ENCODE measurements at places on chromosomes 16 and 17.

- no peak for DNase-seq
These were observed 9.8 kb downstream of the MPHOSPH6 start for GRCh38 chr16:82160226-82160625.

- DNase-seq: no peak
These were observed 36.0 kb downstream of the LGALS9 start for GRCh38 chr17:27666831-27667560.

- DNase-seq: no peak
These were observed 17.0 kb downstream of the FAM117A start for GRCh38 chr17:49746791-49747490.

DNA sequence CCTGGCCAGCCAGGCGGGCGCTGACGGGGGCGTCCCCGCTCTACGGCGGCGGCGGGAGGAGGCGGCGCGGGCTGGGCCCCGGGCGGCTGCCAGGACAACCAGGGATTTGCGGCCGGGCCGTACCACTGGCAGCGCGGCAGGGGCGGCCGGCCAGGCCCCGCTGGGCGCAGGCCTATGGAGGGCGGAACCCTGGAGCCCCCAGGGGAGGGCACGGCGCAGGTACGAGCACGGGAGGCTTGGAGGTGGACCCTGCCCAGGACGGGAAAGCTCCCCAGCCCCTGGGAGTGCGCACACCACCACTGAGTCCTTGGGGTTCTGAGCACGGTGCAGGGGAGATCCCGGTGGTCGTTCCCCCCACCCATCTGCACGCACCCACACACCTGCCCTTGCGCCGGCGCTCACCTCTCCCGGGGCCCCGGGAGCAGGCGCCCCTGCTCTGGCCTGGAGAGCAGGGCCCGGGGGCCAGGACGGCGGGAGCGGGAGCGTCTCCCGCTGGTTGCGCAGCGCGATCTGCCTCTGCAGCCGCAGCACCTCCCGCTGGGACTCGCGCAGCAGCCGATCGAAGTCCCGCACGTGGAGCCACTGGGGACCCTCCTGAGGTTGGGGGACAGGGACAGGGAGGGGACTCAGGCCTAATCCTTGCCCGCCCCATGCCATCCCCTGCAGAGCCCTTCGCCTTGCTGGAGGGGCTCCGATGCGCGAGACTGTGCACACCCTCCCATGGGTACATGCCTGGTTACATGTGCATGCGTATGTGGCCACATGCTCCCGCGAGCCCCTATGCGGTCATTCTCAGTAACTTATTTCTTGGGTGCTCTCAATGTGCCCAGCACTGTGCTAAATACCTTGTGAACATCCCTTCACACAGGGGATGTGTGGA, 3.9 kb downstream of the TSPOAP1 start:
- DNase-seq: no peak

DNA sequence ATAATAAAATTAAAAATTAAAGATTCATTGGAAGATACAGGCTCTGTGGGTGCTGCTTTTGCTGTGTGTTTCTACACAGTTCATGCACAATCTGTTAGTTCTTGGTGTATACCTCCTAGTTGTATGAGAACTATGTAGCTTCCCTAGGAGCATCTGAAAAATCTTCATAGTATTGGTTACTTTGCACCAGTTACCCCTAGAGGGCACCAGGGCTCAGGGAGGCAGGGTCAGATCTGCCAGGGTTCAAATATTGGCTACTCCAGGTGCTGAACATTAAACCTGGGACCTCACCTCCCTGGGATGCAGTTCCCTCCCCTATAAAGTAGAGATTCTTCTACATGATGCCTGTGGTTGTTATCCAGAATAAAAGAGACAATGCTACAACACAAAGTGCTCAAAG, 583.0 kb upstream of the CDH11 start:
- DNase-seq: no peak

- no peak for DNase-seq
These were observed 127.2 kb downstream of the AXIN2 start for GRCh38 chr17:65434251-65434650.

- DNase-seq: no peak
These were observed 36.6 kb downstream of the BCO1 start for GRCh38 chr16:81275064-81275532.

DNA sequence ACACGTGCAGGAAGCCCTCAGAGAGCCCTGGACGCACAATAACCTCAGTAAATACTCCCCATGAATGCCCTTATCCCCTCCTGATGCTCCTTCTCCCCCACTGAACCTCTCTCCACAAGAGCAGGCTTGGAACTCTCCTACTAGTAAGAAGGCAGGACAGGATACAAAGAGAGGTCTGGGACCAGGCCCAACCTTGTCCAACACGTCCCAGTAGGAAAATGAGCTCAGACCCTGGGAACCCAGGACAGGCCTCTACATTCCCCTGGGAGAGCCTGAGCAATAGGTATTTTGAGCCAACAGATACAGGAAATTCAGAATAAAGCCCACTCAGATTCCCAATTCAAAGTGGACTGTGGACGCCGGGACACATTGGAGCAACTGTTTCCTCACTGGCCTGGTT, 19.2 kb downstream of the ZNF423 start:
- DNase-seq: no peak

GRCh38 chr17:80212962-80213642, 7.0 kb downstream of the SGSH start:
- DNase-seq: peak; percentile 45

GRCh38 chr16:78805556-78805955, 706.1 kb downstream of the WWOX start:
- no peak for DNase-seq

GRCh38 chr16:6725634-6726331, 606.9 kb upstream of the RBFOX1 start:
- DNase-seq: no peak

DNA sequence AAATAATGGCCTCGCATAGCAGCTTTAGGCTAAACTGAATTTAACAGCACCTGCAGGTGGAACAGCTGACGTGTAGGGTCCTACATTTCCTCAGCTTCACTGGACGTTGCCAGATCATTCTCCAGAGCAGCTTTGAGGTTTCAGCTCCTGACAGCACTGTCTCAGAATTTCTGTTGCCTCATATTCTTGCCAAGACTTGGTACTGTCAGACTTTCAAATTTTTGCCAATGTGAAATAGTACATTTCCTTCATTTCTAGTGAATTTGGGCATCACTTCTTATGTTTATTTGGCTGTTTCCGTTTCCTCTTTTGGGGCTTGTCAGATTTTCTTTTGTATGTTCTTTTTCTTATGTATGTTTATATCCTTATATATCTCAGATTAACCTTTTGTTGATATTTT, 48.7 kb downstream of the MRTFB start:
- DNase-seq: no peak

DNA sequence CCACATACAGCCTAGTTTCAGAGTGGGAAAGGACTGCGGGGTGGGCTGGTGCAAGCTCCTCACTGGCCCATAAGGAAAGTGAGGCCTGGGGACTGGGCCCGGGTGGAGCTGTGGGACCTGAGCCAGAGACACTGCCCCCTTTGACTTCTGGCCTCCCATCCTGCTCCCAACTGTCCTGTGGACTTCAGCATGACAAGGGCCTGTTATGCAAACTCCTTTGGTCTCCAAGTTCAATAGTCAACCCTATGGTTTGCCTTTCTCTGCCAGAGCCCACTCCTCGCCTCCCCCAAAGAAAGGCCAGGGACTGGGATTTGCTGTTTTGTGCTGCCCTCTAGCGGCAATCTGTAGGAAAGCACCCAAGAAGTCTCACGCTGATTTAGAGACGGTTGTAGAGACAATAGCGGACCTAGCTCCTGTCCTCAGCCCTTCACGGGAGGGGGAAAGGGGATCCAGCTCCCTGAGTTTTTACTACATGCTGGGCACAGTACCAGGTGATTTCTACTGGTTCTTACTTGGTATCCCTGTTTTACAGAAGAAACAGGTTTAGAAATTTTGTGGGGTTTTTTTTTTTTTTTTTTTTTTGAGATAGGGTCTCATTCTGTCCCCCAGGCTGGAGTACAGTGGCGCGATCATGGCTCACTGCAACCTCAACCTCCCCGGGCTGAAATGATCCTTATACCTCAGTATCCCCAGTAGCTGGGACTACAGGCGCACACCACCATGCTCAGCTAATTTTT, 1.2 kb upstream of the TLCD3B start:
- DNase-seq: no peak

DNA sequence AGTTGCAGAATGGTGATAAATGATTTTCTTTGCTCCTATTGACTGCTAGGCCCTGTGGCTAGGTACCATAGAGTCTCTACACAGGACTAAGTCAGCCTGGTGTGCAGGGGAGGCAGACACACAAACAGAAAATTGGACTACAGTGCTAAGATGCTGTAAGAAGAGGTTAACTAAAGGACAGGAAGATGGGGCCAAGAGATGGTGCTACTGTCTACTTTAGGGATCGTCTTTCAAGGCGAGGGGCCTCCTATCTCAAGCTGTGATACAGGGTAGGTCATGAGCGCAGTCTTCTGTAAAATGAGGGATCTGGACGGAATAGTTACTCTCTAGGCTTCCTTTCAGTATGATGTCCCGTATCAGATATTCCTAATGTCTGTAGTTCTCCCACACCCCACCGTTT, 817 bp downstream of the NME1 start:
- DNase-seq: no peak

DNA sequence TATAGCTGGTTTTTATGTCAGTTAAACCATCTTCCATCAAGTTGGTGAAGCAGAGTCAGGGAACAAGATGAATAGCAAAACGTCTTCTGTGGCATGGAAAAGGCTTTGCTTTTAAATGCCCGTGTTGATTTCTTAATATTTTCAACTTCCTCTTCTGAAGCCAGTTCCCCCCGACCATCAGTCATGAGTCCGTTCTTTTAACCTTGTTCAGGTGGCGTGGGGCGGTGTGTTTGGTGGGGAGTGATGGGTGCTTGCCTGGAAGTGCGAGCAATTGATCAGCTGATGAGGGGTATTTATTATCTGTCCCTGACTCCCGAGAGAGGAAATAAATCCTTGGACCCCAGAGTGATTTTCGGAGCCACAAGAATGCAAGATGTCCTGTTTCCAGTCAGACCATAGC, 147.1 kb downstream of the WWOX start:
- DNase-seq: no peak

DNA sequence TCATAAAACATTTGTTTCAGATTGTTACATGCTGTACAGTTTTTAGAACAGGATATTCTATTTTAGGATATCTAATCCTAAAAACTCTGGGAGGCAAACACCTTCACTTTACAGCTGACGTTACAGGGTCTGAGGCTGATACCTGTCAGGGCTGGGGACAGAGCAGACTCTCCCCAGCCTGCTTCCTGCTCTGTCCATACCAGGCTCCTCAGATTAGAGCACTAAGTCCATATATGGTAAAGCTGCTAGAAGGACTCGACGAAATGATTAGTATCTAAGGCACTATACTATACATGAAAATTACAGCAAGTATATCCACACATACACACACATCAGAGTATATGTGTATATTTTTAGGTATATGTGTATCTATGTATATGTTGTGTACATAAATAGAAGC, 125.2 kb downstream of the ZFHX3 start:
- no peak for DNase-seq

DNA sequence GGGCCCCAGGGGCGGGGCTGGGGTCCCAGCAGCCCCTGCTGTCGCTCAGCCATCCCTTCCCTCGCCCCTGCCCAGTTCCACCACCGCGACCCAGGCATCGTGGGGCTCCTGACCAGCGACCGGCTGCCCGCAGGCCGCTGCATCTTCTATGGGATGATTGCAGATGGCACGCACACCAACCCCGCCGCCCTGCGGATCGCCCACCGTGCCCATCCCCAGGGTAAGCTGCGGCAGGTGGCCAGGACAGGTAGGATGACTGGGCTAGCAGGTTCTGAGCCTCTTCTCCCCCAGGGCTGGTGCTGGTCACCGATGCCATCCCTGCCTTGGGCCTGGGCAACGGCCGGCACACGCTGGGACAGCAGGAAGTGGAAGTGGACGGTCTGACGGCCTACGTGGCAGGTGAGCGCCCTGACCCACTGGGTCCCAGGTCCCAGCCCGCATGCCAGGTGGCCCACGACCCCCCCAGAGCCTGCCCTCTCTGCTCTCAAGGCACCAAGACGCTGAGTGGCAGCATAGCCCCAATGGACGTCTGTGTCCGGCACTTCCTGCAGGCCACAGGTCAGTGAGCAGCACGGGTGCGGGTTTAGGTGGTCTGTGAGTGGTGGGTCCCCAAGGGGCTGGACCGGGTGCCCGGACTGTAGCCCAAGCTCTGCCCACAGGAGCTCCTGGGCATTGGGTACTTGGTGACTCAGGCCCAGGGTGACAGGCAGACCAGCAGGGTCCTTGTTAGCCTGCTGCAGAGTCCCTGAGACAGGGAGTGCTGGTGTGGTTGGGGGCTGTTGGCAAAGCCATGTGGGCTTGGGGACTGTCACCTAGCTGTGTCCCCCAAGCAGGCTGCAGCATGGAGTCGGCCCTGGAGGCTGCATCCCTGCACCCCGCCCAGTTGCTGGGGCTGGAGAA, 2.8 kb downstream of the CEMP1 start:
- no peak for DNase-seq

DNA sequence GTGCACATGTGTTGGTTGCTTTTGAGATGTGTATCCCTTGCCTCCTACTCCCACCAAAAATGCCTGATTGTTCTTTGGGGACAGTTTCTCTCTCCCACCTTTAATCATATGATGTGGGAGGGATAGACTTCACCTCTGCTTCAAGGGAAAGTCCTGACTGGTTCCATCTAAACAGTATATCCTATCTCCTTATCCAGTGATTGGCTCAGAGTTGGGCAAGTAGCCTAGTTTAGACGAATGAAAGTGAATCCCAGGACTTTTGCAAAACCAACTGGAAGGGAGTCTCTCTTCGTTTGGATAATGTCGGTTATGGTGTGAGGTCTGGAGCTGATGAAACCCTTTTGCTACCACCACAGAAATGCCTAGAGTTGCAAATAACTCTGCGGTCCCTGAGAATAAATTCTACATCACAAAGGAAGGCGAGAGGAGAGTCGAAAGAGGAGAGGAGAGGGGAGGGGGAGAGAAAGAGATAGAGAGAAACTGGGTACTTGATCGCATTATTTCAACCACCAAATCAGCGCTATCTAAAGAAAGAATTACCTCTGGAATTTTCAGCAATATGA, 77.1 kb upstream of the SALL1 start:
- DNase-seq: no peak

DNA sequence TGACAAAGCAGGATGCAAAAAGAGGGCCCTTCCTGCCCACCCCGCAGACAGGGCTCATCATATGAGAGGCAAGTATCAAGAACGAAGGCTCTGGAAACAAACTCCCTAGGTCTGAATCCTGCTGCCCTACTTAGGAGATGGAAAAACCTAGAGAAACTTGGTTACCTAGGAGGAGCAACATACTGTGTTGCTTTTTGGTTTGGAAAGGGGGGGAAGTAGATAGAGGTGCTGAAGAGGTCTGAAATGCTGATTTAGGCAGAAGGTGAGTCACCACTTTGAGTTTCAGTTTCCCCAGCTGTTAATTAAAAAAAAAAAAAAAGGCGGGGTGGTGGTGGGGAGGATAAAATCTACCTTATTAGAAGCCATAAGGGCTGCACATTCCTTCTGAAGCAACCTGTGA, 1.5 kb downstream of the N4BP1 start:
- DNase-seq: no peak
